ENCODE measurements at places on chromosomes 3 and 15.

DNA sequence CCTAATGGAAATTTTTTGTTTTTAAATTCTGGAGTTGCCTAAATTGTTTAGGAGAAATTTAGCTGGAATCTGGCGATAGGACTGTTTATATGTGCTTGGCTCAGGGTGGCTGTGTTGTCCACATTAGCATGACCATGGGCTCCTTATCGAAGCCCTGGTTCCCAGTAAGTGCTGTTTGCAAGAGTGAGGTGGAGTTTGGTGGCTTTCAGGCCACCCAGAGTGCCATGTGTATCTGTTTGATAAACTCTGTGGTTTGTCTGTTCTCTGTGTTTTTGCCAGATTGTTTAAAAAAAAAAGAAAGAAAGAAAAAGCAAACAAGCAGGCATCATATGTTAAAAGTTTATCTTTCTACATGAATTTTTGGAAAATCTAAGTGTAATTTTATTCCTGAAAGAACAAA, 51.5 kb downstream of the PLCL2 start:
- H3K27ac ChIP-seq = no peak overlapping the region
- no peaks in the 10 kb centered on the region for H3K4me1 ChIP-seq
- no peak for DNase-seq
- H3K36me3 ChIP-seq = no peaks in the 10 kb centered on the region

DNA sequence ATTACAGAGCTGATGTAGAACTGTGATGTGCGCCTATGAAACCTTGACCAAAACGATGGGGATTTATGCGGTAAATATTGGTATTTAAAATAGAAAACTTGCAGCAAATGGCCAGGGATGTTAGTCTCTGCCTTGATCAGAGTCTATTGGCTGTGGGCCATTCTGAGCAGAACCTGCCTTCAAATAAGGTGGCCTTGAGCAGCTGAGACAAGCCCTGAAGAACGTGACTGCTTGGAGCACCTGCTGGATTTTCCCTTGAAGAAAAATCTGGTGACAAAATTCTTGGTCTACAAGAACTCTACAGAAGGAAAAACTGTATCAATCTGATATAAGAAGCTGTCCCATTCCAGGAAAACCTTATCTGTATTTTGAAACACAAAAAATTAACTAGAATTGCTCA, 820.1 kb upstream of the EPHA6 start:
- H3K36me3 ChIP-seq = no peaks in the 10 kb centered on the region
- no peak for DNase-seq
- H3K4me1 ChIP-seq = no peaks in the 10 kb centered on the region
- H3K4me3 ChIP-seq = no peak overlapping the region
- H3K27me3 ChIP-seq = no peaks in the 10 kb centered on the region

DNA sequence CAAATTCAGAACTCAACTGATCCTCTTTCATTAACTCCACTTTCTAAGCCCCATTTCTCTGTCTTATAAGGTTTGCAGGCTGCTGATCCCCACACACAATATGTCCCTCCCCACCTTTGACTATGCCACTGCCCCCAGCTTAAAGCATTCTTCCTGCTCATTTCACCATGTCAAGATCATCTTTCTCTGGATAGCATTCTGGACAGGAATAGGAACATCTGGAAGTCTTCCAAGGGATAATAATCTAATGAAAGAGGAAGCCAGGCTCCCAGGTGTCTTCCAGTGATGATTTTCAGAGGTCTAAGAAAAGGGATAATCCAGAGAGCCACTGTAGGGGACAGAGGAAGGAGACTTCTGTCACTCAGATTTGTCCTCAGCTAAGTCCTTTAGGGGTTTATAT, 54.6 kb upstream of the GALNT15 start:
- no peak overlapping the region for H3K27ac ChIP-seq
- DNase-seq = no peak
- no peak overlapping the region for H3K4me3 ChIP-seq
- no peaks in the 10 kb centered on the region for H3K27me3 ChIP-seq
- H3K36me3 ChIP-seq = no peaks in the 10 kb centered on the region

DNA sequence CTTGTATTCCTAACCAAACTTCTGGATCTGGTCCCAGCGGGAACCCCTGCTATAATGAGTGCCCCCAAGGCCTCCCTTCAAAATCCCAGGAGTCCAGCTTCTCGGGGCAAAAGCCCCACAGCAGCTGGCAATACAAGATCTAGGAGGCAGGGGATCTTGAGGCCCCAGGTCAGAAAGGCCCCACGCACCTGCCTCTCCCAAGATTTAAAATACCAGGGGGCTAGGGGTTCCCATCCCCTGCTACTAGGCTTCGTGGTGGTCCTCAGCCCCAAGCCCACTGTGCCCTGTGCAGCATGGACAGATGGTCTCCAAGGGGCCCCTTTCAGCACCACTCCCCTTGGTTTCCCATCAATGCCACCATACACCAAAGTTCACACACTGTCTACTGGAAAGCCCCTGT, 15.8 kb upstream of the CYP11A1 start:
- H3K27ac ChIP-seq = no peak overlapping the region
- H3K36me3 ChIP-seq = no peaks in the 10 kb centered on the region

GRCh38 chr3:152452318-152452717, 183.6 kb downstream of the MBNL1 start:
- no peak overlapping the region for H3K27ac ChIP-seq
- no peaks in the 10 kb centered on the region for H3K27me3 ChIP-seq
- no peak overlapping the region for H3K4me3 ChIP-seq
- peaks cover 3% of the 10 kb centered on the region for H3K4me1 ChIP-seq
- peaks cover 6% of the 10 kb centered on the region for H3K36me3 ChIP-seq

- H3K36me3 ChIP-seq = peaks cover 14% of the 10 kb centered on the region
- no peak overlapping the region for H3K27ac ChIP-seq
- no peaks in the 10 kb centered on the region for H3K27me3 ChIP-seq
- H3K4me1 ChIP-seq = no peaks in the 10 kb centered on the region
- no peak for DNase-seq
These were observed 192.2 kb downstream of the MBNL1 start for GRCh38 chr3:152460936-152461335.

DNA sequence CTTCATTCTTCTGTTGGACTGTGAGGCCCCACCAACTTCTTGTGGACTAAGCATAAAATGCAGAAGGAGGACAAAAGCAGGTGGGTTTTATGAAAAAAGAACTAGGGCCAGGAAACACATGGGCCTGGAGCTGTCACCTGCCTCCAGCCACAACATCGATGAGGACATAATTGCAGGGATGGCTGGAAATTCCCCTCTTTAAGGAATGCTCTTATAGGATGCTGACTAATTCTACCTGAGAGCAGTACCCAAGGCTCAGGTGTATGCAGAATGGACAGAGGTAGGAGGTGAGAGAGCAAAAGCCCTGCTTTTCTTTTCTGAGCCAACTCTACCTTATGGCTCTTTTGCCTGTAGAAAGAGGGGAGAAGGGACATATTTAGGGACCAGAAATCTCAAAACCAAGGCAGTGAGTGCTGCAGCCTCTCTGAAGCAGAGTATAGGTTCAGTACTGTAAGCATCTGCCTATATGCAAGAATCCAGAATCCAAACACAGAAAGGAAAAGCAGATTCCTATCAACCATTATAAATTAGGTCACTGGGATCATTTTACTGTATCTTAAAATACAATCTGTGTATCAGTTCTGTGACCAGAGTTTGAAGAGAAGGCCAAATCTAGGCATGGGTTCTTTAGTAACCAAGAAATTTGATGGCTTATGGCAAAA, 205.3 kb upstream of the WNT5A start:
- no peak overlapping the region for H3K27ac ChIP-seq
- no peak overlapping the region for H3K4me3 ChIP-seq
- H3K27me3 ChIP-seq = no peaks in the 10 kb centered on the region
- DNase-seq = no peak
- H3K4me1 ChIP-seq = peaks cover 6% of the 10 kb centered on the region

- peaks cover 11% of the 10 kb centered on the region for H3K4me1 ChIP-seq
- peak within 1 kb of the TSS; percentile 54 for H3K4me3 ChIP-seq
- no peaks in the 10 kb centered on the region for H3K27me3 ChIP-seq
These were observed at the start of gene THSD4 for GRCh38 chr15:71114887-71115566. Gene THSD4 (plus strand): TSS chr15:71115471.

GRCh38 chr3:97996988-97997387, 24.8 kb upstream of the RIOX2 start:
- no peaks in the 10 kb centered on the region for H3K36me3 ChIP-seq
- no peak overlapping the region for H3K27ac ChIP-seq
- H3K27me3 ChIP-seq = no peaks in the 10 kb centered on the region
- DNase-seq = no peak
- H3K4me1 ChIP-seq = no peaks in the 10 kb centered on the region

All from kidney (tissue), 22 donors.